Stimulated activated CD4-positive, alpha-beta T cell treated with anti-CD3 and anti-CD28 coated beads, Interleukin-2, amount 100 ng/mL, for 24 hours (primary cell): ENCODE measurements at places on chromosomes 2 and 18.
A peak's percentile ranks its signal among the peaks of the same experiment; 100 is the strongest.

GRCh38 chr18:58640428-58640805, 11.5 kb upstream of the ALPK2 start:
- DNase-seq = no peak

DNA sequence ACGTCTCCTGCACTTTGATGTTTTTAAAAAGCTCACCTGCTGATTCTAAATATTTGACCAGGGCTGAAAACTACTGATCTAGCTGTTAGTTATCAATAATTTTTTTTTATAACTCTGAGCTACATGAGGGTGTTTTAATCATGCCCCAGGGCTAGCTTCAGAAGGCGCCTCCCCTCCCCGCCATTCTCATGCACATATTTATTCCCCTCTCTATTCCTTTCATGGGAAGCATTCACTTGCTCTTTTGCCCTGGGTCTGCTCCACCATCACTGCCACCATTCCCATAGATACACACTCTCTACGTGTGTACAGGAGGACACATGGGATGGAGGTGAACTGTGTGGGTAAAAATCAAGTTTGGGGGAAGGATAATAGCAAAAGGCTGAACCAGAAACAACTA, 101.0 kb downstream of the PLA2R1 start:
- DNase-seq = no peak

- no peak for DNase-seq
Observed at GRCh38 chr2:74499940-74500577, 656 bp upstream of the LBX2 start.

GRCh38 chr2:119741001-119741400, 18.7 kb upstream of the PTPN4 start:
- DNase-seq = no peak

DNA sequence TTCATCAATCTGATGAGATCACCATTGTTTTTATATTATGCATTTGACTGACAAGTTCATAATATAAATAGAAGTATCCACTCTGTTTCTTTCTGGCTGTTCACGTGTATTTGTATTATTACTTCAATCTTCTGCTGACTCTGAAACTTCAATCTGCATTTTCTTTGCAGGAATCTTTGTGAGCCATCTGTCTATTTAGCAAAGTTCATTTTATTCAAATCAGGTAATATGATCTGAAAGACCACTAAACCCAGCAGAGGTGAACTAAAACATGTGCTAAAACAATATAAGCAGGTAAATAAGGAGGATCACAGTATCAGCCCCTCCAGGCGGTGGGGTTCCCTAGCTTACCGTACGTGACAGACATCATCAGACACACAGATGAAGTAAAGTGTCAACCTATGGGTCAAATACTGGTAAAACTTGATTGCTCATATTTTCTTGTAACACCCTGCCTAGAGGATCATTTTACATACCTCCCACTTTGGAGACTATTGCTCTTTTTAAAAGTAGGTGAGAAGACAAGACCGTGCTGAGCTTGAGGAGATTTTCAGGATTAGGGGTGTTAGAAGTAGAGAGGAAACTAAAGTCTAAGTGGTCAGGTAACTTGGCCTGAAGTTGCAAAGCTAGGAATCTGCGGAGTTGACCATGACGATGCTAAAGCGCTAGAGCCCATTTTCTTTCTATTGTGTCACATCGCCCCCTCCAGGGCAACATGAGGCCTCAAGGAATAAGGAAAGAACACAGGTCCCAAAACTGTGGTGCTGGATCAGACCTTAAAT, 9.0 kb downstream of the DTNB start:
- peak; percentile 19 for DNase-seq

DNA sequence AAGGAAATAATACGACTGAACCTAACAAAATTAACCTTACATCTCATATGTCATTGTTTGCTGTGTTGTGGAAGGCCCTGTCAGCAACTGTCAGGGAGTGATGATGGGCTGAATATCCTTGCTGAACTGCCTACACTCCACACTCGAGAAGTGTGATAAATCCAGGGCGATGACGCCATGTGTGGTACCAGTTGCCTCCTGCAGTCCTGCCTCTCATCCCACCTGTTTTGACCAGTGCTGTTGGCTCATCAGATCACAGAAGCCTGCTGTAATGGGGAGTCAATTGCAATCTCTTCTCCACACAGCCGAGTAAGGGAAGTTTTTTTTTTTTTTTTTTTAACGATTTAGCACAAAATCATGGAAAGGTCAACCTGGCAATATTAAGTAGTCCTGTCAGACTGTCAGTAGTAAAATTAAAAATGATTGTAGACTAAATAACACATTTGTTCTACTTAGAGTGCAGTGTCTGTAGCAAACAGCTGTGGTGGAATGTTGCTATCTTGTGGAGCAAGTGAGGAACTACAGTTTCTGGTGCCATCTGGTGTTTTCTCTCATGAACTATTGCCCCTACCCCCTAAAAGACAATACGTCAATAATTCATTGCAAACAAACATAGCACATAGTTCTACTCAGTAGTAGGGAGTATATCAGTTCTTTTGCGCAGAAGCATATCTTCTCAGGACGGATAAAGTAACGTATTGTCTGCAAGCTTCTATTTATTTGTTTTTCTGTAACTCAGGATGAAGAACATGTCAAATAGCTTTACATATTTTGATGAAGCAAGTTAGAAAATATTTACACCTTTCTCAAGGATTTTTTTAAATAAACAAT, 347.6 kb downstream of the CTNNA2 start:
- DNase-seq = no peak

- no peak for DNase-seq
Observed at GRCh38 chr2:69932596-69932922, 17.6 kb downstream of the MXD1 start.

DNA sequence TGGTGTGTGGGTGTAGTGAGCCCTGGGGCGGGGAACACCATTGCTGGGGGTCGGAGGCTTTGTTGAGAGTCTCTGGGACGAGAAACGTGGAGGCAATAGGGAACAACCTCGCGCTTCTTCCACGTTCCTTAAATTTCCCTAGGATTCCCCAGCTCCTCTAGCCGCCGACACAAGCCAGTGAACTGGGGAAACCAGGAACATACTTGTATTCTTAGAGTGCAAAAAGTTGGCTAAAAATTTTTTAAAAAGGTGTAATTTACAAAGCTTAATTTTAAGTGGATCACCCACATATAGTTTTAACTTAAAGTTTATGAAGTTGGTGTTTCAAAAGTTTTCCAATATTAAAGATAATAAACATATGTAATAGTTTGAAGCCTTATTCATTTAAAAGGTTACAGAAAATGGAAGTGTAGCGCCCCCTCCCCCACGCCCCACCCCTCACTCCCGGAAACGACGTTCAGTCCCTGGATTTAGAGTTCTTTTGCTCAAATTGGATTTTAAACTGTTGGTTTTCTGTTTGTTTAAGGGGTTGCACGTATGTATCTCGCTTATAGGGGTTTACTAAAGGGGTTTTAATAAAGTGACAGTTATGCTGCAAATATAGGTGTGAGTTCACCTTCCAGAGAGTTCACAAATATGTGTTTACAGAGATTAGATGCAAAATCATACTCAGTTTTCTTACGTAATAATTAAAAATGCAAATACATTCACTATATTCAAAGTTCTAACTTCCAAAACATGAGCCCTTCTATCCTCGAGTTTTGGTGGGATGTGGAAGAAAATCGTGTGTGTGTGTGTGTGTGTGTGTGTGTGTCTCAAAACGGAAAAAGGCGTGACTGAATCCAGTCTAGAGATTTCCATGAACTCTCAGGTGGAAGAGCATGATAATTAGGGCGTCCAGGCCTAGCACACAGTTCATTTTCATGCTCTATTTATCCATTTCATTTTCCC, 872 bp downstream of the DSG2 start:
- no peak for DNase-seq

GRCh38 chr2:50650403-50650810, 381.5 kb downstream of the NRXN1 start:
- DNase-seq = no peak

DNA sequence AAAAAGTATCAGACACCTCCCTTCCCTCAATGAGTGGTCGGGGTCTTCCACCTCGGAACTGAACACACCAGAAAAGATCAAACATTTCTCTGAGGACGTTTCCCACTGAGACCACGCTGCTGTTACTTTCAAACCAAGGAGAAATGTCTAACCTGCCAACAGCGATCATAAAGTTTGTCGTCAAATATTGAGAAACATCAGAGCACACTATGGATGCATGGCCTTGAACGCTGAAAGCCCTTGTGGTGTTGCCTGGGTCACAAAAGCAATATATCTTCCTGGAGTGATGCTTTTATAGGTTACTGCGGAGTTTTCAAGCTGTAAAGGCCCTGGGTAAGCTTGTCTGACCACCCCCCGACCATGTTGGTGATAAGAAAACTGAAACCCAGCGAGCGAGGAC, 70.2 kb upstream of the ID2 start:
- no peak for DNase-seq

GRCh38 chr2:240846873-240847595, 21.6 kb upstream of the AGXT start:
- no peak for DNase-seq

DNA sequence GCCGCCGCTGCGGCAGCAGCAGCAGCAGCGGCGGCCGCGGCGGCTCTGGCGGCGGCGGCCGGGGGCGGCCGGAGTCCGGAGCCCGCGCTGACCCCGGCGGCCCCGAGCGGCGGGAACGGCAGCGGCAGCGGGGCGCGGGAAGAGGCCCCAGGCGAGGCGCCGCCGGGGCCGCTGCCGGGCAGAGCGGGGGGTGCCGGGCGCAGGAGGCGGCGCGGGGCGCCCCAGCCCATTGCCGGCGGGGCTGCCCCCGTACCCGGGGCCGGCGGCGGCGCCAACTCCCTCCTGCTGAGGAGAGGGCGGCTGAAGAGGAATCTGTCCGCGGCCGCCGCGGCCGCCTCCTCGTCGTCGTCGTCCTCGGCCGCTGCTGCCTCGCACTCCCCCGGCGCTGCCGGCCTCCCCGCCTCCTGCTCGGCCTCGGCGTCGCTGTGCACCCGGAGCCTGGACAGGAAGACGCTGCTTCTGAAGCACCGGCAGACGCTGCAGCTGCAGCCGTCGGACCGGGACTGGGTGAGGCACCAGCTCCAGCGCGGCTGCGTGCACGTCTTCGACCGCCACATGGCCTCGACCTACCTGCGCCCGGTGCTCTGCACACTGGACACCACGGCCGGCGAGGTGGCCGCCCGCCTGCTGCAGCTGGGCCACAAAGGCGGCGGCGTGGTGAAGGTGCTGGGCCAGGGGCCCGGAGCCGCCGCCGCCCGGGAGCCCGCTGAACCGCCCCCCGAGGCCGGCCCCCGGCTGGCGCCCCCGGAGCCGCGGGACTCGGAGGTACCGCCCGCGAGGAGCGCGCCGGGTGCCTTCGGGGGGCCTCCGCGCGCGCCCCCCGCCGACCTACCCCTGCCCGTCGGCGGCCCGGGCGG, 646 bp downstream of the PHLPP1 start:
- DNase-seq = peak; percentile 63

GRCh38 chr2:29236074-29236473, 120.9 kb downstream of the CLIP4 start:
- DNase-seq = no peak

- DNase-seq = no peak
Observed at GRCh38 chr2:19786408-19787058, 115.2 kb downstream of the TTC32 start.

DNA sequence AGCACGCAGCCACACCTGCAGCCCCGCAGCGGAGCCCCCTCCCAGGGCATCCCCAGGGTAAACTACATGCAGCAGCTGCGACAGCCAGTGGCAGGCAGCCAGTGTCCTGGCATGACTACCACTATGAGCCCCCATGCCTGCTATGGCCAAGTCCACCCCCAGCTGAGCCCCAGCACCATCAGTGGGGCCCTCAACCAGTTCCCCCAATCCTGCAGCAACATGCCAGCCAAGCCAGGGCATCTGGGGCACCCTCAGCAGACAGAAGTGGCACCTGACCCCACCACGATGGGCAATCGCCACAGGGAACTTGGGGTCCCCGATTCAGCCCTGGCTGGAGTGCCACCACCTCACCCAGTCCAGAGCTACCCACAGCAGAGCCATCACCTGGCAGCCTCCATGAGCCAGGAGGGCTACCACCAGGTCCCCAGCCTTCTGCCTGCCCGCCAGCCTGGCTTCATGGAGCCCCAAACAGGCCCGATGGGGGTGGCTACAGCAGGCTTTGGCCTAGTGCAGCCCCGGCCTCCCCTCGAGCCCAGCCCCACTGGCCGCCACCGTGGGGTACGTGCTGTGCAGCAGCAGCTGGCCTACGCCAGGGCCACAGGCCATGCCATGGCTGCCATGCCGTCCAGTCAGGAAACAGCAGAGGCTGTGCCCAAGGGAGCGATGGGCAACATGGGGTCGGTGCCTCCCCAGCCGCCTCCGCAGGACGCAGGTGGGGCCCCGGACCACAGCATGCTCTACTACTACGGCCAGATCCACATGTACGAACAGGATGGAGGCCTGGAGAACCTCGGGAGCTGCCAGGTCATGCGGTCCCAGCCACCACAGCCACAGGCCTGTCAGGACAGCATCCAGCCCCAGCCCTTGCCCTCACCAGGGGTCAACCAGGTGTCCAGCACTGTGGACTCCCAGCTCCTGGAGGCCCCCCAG, 254.1 kb downstream of the GLI2 start:
- no peak for DNase-seq

GRCh38 chr2:1053786-1054185, 103.1 kb downstream of the SNTG2 start:
- no peak for DNase-seq

- no peak for DNase-seq
Observed at GRCh38 chr2:7071916-7072556, 154.8 kb downstream of the RNF144A start.

- peak; percentile 7 for DNase-seq
Observed at GRCh38 chr2:54897420-54898310, 152.6 kb downstream of the RTN4 start.

DNA sequence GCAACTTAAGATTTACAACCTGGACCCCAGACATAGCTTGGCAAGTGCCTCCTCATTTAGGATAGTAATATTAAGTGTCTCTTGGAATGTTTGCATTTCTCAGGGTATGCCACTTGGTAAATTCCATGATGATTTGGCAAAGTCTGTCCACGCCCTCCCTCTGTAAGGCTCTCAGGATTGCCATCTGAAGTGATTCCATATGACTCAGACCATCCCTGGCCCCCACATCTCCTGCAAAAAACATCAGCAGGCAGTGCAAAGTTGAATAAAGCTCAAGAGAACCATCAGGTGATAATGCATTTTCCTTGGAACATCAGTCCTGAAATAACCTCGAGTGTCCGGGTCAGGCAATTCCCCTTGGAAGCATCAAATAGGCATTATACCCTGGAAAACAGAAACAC, 27.1 kb upstream of the PIEZO2 start:
- DNase-seq = no peak

- no peak for DNase-seq
Observed at GRCh38 chr2:189364607-189365006, 76.7 kb upstream of the WDR75 start.
